Karpas-422 (cell line): ENCODE measurements at places on chromosomes 3 and 15.

DNA sequence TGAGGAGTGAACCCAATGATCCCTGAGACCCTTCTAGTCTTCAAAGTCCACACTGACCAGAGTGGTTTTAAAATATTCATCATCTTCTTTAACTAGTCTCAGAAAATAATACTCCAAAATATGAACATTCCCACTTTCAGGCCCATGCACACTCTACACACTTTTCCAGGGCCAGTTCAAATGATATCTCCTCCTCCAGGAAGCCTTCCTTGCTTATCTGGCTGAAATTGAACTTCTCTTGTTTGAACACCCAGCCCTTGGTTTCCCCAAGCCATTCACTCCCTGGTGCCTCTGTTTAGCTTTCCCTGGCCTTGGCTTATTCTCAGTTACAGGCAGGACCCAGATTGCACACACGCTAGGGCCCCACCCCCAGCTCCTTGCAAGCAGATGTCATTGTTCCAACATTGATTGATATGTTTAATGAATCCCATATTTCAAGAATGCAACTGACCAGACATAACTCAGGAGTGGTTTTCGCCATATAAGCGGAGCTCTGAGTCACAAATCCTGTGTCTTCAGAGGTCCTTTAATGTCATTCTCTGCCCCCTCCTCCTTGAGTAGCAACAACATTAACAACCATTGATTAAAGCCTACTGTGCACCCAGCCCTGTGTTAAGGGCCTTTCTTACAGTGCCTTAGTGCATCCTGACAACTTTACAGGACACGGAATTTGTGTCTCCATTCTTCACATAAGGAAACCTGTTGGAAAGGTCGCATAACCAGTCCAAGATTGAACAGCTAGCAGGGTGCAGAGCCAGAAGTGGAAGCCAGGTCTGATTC is 2.1 kb downstream of the ITGA11 start:
- DNase-seq = no peak

DNA sequence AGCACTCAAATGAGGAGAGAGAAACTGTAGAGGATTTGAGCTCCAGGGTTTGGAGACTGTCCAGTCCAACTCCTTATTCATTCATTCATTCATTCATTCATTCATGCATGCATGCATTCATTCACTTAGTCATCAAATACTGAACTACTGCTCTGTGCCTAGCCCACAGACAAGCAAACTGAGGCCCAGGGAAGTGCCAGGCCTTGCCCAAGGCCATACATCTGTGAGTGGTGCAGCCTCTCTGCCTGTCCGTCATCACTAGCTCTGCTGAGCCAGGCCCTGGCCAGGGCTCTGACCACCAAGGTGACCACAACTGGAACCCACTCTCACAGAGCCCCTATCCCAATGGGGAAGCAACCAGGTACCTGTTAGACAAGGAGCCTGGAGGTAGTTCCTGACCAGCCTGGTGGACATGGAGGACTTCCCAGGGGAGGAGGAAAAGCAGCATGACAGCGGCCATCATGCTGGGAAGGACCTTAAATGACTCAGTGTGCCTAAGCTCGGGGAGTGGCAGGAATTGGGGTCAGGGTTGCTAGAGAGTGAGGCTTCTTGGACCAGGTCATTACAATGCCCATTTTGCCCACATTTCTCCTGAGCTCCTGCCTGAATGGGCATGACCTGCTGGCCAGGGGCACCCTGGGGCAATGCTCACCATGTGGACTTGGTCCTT is 27.5 kb upstream of the RPL29 start:
- DNase-seq = no peak

DNA sequence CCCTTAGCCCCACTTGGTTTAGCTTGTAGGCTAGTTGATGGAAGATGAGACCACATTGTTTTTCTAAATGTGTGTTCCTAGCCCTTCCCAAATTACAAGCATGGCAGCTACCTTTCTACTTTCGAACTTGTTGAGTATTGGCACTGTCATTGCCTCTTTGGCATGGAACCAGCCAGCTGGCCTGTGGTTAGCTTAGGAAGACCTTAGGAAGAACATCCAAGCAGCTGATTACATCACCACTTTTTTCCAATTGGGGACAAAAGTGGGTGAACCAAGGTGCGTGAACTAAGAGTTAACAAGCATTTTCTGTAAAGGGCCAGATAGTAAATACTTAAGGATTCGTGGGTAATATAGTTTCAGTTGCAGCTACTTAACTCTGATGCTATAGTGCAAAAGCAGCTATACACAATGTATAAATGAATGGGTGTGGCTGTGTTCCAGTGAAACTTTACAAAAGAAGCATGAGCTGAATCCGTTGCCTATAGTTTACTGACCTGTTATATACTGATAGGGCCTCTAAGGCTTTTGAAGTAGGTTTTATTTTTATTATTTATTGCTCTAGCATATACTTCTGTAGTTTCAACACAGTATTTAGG is 8.5 kb downstream of the KLHL18 start:
- DNase-seq = no peak

DNA sequence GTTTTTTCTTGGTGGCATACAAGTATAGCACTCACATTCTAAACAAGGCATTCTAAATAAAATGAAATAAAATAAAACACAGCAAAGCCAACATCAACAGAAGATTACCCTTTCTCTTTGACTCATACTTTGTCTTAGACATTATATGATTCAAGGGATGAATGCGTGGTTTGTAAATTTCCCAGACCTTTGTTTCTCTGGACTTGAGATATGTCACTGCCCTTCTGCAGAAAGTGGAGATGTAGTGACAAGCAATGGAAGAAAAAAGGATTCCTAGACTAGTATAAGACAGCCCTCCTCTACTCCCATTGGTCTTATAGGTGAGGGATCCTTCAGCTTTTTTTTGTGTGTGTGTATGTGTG is 22.4 kb downstream of the NANOGP8 start:
- DNase-seq = no peak

DNA sequence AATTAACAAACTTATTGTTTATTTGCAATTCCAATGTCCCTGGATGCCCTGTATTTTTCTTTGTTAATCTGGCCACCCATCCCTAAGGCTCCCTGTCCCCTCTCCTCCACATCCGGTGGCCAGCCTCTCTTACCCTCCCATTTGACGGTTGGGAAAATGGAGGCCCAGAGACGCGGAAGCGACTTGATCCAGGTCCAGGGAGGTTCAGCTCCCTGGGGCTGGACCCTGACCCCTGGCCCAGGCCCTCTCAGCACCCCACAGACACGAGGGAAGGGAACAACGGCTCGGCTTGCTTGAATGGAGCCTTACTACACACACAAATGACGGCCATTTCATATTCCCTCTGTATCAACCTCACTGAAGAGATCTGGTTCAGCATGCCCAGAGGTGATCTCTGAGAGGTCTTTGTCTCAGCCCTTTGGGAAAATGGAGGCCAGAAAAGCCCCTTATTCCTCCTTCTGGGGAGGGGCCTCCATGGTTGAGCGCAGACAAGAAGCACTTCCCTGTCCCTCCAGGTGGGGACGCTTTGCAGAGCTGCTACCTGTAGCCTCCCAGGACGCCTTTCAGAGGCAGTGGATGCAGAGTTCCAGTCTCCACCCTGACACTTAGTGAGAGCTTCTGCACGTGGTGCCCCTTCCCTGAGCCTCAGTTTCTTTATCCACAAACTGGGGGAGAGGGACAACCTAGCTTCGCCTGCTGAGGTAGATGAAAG is 82.1 kb downstream of the ATP2B2 start:
- no peak for DNase-seq

- no peak for DNase-seq
These were observed 930.2 kb upstream of the ALCAM start for GRCh38 chr3:104436506-104436905.

GRCh38 chr3:53109891-53110771 is 20.1 kb downstream of the RFT1 start:
- DNase-seq = peak; percentile 88
